Activated CD8-positive, alpha-beta memory T cell treated with anti-CD3 and anti-CD28 coated beads, Interleukin-2, amount 50 U/mL, for 4 hours (primary cell): ENCODE measurements at places on chromosomes 12 and 14.
A peak's percentile ranks its signal among the peaks of the same experiment; 100 is the strongest.

GRCh38 chr12:123502163-123502704, 31.3 kb downstream of the RILPL1 start:
- no peak for DNase-seq

GRCh38 chr14:60195179-60195810, 30.1 kb upstream of the DHRS7 start:
- no peak for DNase-seq

DNA sequence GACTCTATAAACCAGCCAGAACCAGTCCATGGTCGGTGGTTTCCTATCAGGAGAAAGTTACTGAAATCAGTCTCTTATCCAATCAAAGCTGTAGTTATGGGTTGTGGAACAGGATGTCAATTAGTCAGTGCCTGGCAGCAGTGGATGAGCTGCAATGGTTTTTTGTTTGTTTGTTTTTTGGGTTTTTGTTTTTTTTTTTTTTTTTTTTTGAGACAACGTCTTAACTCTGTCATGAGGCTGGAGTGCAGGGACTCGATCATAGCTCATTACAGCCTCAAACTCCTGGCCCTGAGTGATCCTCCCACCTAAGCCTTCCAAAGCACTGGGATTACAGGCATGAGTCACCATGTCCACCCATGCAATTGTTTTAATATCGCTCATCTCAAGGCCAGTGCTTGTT, 113.3 kb upstream of the CAND1 start:
- DNase-seq = no peak

- peak; percentile 78 for DNase-seq
These were observed at the start of gene SPTB for GRCh38 chr14:64879635-64880220. SPTB (minus strand) TSS chr14:64879907; CDS start chr14:64823094, 56,813 bp downstream.

- no peak for DNase-seq
These were observed 41.0 kb upstream of the NCOR2 start for GRCh38 chr12:124608450-124608870.
